ENCODE measurements at places on chromosomes 6 and 20.

GRCh38 chr6:159831373-159831679, 31.2 kb downstream of the PNLDC1 start:
- DNase-seq, result no peak

DNA sequence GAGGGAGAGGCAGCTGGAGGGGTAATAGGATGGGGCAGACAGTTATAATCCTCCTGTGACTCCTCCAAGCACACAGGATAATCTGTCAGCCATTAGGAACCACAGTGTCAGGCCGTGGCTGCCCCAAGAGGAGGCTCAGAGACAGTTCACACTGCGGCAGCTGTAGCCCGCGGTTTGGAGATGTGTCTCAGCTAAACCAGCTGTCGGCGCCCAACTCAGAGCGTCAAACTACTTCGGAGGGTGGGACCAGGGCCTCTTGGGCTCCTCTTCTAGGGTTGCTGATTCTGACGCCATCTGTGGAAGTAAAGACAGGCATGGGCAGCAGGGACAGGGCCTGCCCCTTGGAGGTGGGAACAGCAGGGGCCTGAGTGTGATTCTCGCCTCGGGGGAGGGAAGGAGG, 309.8 kb downstream of the CDC5L start:
- DNase-seq, result no peak

- DNase-seq, result no peak
Measured at GRCh38 chr20:6466075-6466810, 301.2 kb upstream of the BMP2 start.

DNA sequence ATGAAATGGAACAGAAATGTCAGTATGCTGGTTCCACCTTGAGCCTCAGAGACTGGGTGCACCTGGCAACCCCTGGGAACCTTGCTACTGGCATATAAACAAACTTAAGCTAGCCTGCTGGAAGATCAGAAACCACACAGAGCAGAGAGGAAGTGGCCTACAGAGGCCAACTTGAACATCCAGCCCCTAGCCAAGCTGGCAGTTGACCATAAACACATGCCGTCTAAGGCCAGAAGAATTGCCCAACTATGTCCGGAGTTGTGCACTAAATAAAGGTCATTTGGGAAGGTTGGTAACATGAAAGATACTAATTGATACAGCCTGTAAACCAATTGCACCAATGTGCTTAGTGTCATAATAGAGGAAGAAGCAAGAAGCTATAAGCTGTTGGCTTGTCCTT, 266.6 kb upstream of the BTBD3 start:
- no peak for DNase-seq

- peak; percentile 2 for DNase-seq
Measured at GRCh38 chr6:16205377-16206144, 32.8 kb upstream of the GMPR start.

GRCh38 chr6:155543166-155543847, 87.7 kb upstream of the NOX3 start:
- no peak for DNase-seq

- DNase-seq, result no peak
Measured at GRCh38 chr20:38935285-38935684, 9.1 kb downstream of the FAM83D start.

All from activated CD4-positive, alpha-beta T cell treated with anti-CD3 and anti-CD28 coated beads, Interleukin-10, Interleukin-2, amounts not matched to agents 100 ng/mL and 50 ng/mL, durations not matched to agents 16 hours and 8 hours (primary cell).